ENCODE measurements at places on chromosomes 2 and 18.

DNA sequence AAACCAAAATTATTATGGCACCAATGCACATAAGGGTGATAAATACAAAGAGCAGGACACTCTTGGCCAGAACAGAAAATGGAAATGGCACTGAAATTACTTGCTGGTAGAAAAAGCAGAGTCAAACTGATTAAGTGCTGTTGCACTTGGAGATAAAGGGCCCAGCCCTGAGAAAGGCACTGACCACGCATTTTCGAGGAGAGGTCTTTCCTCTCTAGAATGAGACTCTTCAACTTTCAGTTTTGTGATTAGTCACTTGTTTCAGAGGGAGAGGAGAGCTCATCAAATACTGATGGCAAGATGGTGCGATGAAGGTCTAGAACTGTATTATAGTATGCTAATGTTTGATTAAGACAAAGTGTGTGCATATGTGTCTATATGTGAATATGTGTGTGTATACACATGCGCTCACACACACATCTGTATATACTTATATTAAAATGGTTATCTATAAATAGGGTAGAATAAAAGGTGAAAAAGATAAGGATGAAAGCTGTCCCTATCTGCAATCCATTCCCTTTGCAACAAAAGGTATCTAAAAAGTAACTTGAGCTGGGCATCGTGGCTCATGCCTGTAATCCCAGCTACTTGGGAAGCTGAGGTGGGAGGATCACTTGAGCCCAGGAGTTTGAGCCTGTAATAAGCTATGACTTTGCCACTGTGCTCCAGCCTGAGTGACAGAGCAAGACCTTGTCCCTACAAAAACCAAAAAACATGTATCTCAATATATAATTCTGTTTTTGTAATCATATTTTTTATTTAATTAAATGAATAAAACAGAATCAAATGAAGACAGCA lies 48.8 kb upstream of the ZDBF2 start:
- peak; percentile 79 for DNase-seq

GRCh38 chr2:114699423-114699944 lies 257.0 kb downstream of the DPP10 start:
- DNase-seq = no peak

GRCh38 chr2:151024696-151025251 lies 236.9 kb downstream of the RBM43 start:
- no peak for DNase-seq

GRCh38 chr2:159195697-159196096 lies 90.8 kb downstream of the WDSUB1 start:
- no peak for DNase-seq

GRCh38 chr2:200602584-200602983 lies 16.8 kb downstream of the AOX1 start:
- DNase-seq = no peak

- DNase-seq = peak; percentile 5
Observed at GRCh38 chr2:14543284-14543683, 89.2 kb upstream of the LRATD1 start.

DNA sequence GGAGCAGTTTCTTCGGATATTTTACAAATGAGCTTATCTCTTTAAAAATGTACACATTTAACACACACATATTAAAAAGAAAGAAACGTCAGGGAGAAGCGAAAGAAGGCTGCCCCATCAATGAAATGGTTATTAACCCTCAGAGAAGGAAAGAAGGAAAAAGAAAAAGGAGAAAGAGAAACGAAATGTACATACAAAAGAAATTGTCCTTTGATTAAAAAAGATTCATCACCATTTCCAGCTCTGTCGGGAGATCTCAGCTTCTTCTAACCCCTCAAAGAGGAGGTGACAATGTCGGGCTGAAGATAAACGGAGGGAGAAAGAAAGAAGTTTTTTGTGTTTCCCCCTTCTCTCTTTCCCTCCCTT lies 1.5 kb downstream of the IKZF2 start:
- DNase-seq = no peak

- peak; percentile 55 for DNase-seq
Observed at GRCh38 chr2:239381709-239382134, 19.1 kb downstream of the HDAC4 start.
